Renal cortical epithelial cell (primary cell): ENCODE measurements at places on chromosomes 7 and 10.

GRCh38 chr10:12041766-12042408, 722 bp downstream of the UPF2 start:
- peak; percentile 32 for DNase-seq

DNA sequence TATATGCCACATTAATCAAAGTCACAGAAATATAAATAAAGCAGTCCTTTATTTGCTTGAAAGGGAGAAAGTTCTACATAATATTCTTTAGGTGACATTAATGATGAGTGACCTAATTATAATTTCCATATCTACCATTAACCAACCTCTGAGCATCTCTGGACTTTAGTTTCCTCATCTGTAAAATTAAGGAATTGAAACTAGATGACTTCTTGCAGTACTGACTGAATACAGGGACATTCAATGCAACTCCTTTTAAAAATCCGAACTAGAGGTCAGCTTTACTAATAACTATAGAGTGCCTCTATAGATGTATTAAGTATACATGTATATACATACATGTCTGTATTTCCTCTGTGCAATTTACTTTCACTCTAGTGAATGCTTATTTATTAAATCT, 3.9 kb downstream of the FMC1 start:
- no peak for DNase-seq

GRCh38 chr10:62633976-62634375, 170.5 kb upstream of the ADO start:
- DNase-seq, result no peak

GRCh38 chr7:77306231-77307067, 106.8 kb upstream of the FGL2 start:
- DNase-seq, result peak; percentile 63

DNA sequence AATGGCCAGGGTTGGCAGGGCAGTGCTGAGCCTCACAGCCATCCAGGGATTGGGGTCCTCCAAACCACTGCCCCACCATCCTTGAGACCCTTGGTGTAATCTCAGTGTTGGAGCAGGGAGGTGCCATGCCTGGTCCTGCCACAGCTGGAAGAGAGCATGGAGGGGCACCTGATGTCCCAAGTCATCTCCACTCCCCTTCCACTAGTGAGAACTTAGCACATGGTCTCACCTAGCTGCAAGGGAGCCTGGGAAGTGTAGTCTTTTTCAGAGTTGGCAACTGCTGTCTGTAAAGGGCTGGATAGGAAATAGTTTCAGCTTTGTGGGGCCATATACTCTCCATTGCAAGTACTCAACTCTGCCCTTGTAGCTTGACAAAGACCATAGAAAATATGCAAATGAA, 238.7 kb downstream of the RPS24 start:
- no peak for DNase-seq

- DNase-seq, result no peak
These were observed 37.3 kb downstream of the HDAC9 start for GRCh38 chr7:18532813-18533212.

GRCh38 chr10:117138838-117139580, 939 bp upstream of the VAX1 start:
- DNase-seq, result no peak

DNA sequence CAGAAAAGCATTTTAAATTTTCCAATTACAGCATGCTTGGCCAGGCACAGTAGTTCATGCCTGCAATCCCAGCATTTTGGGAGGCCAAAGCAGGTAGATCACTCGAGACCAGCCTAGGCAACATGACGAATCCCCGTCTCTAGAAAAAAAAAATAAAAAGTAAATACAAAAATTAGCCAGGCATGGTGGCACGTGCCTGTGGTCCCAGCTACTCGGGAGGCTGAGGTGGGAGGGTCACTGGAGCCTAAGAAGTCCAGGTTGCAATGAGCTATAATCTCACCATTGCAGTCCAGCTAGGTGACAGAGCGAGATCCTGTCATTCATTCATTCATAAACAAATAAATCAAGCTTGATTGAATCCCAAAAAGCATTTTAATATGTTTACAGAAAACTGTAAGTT, 234.9 kb downstream of the PARD3 start:
- DNase-seq, result peak; percentile 40

DNA sequence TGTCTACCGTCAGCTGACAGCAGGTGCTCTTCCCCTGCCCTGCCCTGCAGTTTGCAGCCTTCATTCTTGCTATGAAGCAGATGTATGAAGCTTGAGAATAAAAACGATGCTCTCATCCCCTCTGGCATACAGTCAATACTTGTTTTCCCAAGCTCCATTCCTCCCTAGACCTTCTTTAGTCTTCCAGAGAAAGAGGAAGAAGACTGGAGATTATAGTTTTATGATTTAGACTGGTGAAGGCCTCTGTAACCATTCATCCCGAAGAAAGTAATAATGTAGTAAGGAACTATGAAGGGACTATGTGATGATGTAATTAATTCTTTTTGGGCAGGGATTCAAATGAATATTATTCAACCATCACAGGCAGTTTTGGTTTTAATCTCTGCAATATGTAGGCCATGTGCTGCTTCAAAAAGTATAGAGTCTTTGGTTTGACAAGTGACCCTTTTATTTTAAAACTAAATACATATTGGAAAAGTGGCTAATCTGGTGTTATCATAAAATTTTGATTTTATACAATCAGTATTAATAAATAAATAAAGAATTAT, 242.4 kb upstream of the KIAA1217 start:
- no peak for DNase-seq

- DNase-seq, result peak; percentile 4
These were observed 201.5 kb downstream of the ADAM12 start for GRCh38 chr10:126186766-126187165.

GRCh38 chr10:34157501-34157900, 657.6 kb downstream of the PARD3 start:
- DNase-seq, result no peak

DNA sequence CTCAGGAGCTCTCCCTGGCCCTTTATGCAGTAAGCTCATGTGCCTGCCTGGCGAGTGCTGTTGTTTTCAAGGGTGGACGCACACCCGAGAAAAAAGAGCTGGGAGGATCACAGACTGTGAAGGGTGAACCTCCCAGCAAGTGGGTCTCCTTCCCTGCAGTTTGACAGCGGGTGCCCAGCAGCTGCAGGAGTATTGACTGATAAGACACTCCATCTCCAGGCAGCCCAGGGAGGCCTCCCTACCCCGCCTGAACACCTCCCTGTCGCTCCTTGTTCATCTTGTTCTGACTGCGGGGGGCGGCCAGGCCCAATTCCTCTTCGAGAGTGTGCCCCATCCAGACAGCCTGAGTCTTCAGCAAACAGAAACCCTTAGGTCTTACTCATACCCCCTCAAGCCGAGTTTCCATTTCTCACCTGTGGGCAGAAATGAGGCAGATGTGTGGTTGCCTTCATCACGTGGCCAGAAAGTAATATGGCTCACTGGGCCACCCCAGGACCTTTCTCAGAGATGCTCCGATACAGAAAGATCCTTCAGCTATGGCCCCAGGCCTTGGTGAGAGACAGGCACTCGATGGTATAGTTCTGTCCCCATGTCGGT, 17.2 kb downstream of the MDH2 start:
- DNase-seq, result no peak

- DNase-seq, result no peak
These were observed 26.2 kb downstream of the FKBP6 start for GRCh38 chr7:73354196-73354595.

- no peak for DNase-seq
These were observed 992 bp upstream of the IGF2BP3 start for GRCh38 chr7:23471106-23471859.

GRCh38 chr10:30647089-30647488, 17.5 kb upstream of the LYZL2 start:
- DNase-seq, result peak; percentile 2

- no peak for DNase-seq
These were observed 1.9 kb upstream of the SORCS1 start for GRCh38 chr10:107166403-107166802.

GRCh38 chr7:81846398-81846797, 76.6 kb upstream of the HGF start:
- DNase-seq, result peak; percentile 82

DNA sequence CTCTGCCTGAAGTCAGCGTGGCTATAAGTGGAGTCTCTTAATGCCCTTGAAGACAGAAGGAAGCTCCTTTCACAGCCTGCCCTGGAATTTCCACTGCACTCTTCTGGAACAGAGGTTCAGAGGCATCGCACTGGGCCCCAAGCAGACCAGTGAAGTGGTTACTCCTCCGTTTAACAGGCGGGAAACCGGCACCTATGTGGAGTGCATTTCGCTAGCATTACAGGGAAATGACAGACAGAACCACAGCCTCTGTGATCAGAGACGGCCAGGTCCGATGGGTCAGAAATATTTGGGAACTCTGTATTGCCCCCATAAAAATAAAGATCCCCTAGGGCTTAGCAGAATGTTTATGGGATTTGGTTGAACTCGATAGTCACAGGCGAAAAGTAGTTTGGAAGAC, 406.9 kb upstream of the PRKCQ start:
- DNase-seq, result no peak

DNA sequence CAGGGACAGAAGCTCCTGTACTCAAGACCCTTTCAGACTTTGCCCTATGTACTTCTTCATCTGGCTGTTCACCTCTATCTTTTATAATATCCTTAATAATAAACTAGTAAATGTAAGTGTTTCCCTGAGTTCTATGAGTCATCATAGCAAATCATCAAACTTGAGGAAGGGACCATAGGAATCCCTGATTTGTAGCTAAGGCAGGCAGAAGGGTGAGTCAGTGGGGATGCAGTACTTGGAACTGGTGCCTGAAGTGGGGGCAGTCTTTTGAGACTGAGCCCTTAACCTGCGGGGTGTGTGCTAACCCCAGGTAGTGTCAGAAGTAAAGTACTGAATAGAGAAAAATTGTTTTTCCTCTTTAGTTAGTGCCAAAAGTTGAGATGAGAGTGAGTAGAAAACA, 6.2 kb upstream of the TMEM243 start:
- peak; percentile 94 for DNase-seq

- DNase-seq, result no peak
These were observed 59.6 kb upstream of the GNA12 start for GRCh38 chr7:2903682-2904162.
